Mesothelial cell of epicardium (in vitro differentiated cells): ENCODE measurements at places on chromosomes 6 and 20.

- DNase-seq: no peak
Measured at GRCh38 chr6:90218959-90219208, 77.8 kb downstream of the BACH2 start.

DNA sequence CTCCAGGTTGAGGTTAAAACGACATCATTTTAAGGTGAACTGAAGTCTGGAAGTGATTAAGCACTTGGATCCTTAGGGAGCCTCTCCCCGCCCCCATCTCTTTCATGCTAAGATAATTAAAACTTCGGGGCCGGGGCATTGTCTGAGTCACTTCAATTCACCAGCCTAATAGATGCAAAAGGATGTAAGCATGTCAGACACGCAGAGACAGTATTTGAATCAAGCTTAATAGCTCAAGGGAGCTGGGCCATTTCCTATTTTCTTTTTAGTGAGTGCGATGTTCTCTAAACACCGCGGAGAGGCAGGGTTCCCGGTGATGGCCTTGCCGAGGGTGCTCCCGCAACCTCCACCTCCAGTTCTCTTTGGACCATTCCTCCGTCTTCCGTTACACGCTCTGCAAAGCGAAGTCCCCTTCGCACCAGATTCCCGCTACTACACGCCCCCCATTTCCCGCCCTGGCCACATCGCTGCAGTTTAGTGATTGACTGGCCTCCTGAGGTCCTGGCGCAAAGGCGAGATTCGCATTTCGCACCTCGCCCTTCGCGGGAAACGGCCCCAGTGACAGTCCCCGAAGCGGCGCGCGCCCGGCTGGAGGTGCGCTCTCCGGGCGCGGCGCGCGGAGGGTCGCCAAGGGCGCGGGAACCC, 516 bp upstream of the IRF4 start:
- no peak for DNase-seq

GRCh38 chr6:150503041-150503440, 96.6 kb upstream of the PLEKHG1 start:
- DNase-seq: no peak

DNA sequence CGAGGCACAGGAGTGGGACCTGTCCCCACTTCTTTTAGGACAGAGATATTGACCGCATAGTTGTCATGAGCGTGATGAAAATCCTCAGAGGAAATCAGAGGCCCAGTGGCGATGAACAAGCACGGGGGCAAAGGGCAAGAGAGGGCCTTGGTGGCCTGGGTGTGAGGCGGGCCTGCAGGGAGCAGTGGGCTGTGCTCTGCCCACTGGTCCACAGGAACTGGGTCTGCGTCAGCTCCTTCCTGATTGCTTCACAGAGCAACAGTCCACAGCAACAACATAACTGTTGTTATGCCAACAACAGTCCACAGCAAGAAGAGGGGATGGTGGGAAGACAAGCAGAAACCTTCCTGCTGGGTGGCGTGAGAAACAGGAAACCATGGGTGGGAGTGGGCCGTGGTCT, 335.6 kb downstream of the ZFAND3 start:
- no peak for DNase-seq

DNA sequence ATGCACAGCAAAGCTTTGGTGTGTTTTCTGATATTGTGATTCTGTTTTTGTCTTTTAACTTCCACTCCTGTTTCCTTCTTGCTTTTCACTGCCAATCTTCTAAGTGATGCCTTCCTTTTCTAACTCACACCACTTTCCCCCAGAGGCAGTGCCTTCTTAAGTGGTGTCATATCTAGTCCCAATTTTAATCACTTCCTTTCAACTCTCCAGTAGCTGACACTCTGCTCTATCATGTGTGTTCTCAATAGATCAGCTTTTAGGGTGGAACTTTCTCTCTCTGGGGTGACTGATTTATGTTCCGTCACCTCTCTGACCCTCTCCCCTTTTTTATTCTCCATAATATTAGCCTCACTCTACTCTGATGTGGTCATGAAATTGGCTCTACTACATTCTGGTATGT, 180.7 kb downstream of the CLVS2 start:
- no peak for DNase-seq

DNA sequence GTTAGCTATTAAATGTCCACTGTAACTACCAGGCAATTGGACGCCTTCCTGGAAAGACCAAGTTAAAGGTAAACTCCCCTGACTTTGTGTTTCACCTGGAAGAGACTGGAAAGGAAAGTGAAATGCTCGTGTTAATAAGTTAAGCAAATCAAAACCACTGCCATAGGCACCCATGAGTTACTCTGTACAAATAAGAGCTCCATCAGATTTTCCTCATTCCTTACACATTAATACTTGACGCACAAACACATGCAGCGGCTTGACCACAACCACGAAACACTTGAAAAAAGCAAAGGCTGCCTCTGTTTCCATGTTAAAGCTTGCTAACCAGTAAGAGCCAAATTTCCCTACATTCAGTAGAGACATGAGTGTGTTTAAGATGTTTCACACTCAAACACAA, 19.8 kb downstream of the GCM1 start:
- DNase-seq: no peak

DNA sequence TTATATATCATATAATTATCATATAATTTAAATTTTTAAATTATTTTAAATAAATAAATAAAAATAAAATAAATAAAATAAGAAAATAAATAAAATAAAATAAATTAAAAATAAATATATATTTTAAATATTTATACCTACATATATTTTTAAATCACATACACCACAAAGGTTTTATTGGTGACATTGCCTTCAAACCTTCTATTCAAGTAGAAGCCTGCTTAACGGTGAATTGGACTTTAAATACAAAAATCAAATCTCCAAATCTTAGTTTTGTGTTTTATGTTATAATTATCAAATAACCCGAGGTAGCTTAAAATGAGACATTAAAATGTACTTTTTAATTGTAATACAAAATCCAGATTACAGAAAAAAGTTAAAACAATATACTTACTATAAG, 1137.8 kb downstream of the HACE1 start:
- DNase-seq: no peak

DNA sequence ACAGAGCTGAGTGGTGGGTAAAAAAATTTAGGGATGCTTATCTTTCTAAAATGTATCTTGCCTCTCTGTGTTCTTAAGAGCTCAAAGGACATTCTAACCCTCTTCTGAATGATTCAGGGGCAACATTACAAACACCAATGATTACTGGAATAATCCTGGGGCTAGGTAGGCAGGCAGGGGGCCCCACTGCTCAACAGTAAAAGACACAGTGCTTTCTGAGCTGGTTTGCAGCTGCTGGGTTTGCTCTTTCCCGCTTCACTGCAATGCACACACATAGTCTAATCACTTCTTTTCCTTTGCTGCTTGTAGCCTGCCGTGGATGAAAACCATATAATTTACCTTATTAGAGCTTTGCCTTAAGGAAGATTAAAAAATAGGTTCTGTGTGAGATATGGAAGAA, 23.9 kb downstream of the CLDN20 start:
- DNase-seq: no peak

DNA sequence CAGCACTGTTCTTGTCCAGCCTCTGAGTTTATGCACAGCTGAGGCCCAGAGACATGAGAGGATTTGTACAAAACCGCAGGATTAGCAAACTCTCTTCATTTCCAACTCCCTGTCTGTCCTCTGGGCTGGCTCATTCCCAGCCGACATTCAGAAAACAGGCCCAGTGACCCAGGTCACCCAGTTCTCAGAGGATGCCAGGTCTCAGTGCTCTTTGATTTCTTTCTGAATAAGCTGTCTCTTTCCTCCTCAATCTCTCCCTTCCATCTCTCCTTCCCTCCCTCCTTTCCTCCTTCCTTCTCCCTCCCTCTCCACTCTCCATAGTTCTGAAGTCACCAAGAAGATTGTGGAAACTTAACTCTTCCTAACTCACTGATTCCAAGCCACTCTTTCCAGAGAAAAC, 372.7 kb upstream of the SULF2 start:
- DNase-seq: no peak

DNA sequence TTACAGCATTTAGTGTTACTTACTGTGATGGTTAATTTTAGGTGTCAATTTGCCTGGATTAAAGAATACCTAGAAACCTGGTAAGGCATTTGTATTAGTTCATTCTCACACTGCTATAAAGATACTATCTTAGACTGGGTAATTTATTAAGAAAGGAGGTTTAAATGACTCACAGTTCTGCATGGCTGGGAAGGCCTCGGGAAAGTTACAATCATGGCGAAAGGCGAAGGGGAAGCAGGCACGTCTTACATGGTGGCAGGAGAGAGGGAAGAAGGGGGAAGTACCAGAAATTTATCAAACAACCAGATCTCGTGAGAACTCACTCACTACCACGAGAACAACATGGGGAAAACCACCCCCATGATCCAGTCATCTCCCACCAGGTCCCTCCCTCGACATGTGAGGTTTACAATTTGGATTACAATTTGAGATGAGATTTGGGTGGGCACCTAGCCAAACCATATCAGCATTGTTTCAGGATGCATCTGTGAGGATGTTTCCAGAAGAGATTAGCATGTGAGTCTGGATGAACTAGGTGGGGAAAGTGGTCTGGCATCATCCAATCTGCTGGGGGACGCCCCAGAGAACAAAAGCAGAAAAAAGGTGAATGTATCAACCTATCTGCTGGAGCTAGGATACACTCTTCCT, 76.8 kb downstream of the MKKS start:
- no peak for DNase-seq

- no peak for DNase-seq
Measured at GRCh38 chr6:96301781-96302180, 219.8 kb upstream of the UFL1 start.

DNA sequence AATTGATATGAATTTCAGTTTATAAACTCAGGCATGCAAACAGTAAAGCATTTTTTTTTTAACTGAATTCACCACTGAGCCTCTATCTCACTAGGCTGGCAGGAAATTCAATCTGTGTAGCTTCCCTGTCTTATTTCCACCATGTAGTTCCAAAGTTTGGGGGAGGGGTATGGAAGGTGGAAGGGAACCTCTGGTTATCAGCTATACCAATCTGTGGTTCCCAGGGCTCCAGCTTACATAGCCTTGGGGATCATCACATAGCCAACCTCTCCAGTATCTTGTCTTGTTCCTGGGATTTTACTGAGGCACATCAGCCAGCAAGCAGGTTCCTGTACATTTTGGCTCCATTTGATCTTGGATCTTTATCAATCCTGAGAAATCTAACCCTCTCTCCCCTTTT, 15.6 kb downstream of the RAD21L1 start:
- no peak for DNase-seq

GRCh38 chr6:3414327-3415081, 42.3 kb downstream of the SLC22A23 start:
- DNase-seq: no peak

- no peak for DNase-seq
Measured at GRCh38 chr6:159805440-159806020, 5.5 kb downstream of the PNLDC1 start.

GRCh38 chr6:9482030-9482738, 932.7 kb downstream of the TFAP2A start:
- DNase-seq: no peak

DNA sequence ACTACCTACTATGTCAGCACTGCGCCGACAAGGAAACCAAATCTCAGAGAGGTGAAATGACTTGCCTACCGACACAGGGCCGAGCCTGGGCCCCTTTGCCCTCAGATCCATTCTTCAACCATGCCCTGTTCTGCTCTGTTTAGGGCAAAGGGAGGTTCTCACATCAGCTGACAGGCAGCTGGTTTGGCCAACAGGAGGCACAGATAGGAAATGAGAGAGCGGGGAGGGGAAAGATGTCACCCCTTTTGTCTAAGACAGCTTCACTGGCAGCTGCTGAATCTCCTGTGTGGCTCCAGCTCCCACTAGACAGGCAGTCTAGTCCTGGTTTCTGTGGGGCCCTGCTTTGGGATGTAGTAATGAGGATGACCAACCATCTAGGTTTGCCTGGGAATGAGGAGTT, 158.7 kb downstream of the TMEM200A start:
- no peak for DNase-seq

- peak; percentile 46 for DNase-seq
Measured at GRCh38 chr20:10427060-10427692, 6.8 kb downstream of the MKKS start.

GRCh38 chr20:56587307-56588041, 41.6 kb upstream of the TFAP2C start:
- no peak for DNase-seq

- no peak for DNase-seq
Measured at GRCh38 chr6:35021004-35021403, 120.1 kb downstream of the TCP11 start.

DNA sequence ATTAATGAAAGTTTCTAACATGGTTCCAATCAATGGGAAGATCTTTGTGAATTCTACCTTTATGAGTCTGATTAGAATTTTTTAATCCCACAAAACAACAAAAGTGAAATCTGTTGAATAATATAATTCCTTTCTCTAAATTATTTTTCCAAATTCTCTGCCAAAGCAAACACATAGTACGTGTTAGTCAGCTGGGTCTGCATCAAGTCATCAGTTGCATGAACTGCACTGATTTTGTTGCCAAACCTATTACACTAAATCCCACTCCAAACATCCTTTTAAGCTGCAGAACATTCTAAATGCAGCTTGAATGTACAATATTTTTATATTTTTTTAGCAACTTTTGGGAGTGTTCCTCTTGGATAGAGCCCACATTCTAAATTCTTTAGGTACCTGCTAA, 199.0 kb upstream of the HSF2 start:
- DNase-seq: no peak

DNA sequence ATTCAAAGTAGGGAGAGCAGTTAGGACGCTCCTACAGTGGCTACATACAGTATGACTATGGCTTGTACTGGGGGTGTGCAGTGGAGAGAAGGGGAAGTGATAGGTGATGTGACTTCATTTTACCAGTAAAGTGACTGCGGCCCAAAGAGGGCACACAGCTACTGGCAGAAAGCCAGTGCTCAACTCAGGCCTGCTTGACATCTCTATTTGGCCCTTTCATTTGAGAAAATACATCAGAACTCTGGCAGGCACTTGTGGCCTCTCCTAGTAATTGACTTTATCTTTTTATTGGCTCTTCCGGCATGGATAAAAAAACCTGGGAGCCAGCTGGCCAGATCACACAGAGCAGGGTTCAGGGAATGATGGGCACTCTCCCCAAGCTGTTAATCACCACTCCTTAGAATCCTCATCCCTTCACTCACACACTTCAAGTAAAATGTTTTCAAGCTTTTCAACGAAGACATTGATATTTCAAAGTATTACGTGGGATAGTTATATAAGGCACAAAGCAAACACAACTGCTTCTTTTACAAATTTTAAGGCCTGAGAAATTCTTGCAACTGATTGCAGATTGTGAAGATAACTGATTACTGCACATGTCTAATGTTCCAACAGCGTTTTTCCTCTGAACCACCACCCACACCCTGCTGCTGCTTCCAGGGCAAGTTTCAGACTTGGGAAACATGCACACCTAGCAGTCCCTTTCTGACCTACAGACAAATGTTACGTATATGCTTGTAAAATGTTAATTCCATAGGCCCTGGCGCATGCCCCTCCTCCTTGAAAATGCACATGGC, 73.5 kb downstream of the TNFRSF21 start:
- DNase-seq: no peak

GRCh38 chr20:45983279-45983743, 11.3 kb upstream of the ZNF335 start:
- DNase-seq: no peak

DNA sequence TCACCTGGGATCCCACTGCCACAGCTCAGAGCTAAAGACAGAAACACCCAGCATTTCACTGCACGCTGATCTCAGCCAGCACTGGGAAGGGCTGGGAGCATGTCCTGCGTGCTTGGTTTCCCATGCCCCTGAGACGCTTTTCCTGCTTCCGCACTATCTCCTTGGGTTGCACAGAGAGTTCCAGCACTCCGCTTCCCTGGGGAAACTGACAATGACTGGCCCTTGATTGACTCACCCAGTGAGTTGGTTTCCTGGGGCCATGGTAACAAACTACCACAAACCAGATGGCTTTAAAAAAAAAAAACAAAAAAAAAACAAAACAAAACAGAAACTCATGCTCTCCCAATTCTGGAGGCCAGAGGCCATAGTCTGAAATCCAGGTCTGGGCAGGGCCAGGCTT, 14.8 kb upstream of the MAS1L start:
- DNase-seq: no peak
